ENCODE measurements at places on chromosomes 7 and 10. TPM values are rescaled to one million over a fixed set of nuclear protein-coding genes. Genes with fewer than 3 reads are reported as not detected.

MET gene
- total RNA-seq, result not detected

GPR26 gene
- total RNA-seq, result not detected

C1GALT1 gene
- total RNA-seq, result 64.6 TPM

MACC1 gene
- 0.25 TPM for total RNA-seq

RAB19 gene
- total RNA-seq, result 5.4 TPM

OPN1SW gene
- total RNA-seq, result not detected

SPDYE9 gene
- not detected for total RNA-seq

C7orf57 gene
- total RNA-seq, result not detected

ATP5F1C gene
- total RNA-seq, result 159 TPM

TDRD1 gene
- 0.18 TPM for total RNA-seq

DNA sequence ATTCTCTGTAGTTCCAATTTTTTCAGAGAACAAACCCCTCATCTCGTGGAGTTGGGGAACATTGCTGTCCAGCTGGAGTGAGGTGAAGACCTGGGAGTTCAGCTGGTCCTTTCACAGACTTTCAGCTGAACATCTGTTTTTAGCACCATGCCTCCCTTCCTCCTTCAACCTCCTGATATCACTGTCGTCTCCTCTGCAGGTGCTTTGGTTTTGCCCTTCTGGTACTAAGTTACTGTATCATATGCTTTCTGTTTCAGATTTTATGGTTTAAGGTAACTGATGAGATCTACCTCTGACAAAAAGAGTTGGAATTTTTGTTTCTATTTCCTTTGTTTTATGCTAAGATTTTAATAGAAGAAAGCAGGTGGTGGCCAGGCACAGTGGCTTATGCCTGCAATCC, 102.9 kb downstream of the ZNF438 start:
- no peak for DNase-seq

DNA sequence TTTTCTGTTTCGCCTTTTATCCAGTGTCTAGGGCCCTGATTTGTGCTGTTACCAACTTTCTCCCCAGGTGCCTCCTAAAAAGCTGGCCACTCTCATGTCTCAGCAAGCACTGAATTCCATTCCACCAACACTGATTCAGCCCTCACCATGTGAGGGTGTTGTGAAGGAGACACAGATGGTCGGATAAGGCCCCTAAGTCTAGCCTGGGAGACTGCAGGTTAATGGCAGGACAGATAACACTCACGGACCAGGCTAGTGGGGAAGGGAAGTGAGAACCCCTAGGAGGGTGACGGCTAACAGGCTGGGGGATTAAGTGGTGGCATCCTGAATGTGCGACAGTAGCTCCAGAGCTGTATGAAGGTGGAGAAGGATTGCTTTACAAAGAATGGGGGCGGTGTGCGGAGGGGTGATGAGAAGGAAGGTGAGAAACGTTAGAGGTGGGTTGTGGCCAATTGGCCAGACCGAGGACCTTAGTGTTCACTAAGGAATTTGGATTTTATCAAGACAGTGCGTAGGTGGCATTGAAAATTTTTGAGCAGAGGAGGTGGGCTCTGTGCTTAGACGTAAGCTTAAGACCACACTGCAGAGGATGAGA, 3.8 kb upstream of the DUSP5 start:
- DNase-seq, result no peak

- DNase-seq, result no peak
Measured at GRCh38 chr10:89097226-89097625, 106.6 kb downstream of the FAS start.

DNA sequence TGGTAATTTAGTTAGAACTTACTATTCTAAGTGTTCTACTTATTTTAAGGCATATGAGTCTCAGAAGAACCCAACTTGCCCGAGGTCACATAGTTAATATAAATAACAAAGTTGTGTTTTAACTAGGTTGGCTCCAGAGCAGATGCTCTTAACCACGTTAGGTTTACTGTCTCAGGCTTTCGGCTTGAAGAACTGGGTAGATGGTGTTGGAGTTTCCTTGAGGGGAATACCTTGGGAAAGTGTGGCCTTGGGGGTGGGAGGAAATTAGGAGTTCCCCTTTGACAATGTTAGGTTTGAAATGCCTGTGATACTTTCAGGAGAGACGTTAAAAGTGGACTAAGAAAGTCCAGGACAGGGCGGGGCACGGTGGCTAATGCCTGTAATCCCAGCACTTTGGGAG, 9.6 kb downstream of the ZNF398 start:
- DNase-seq, result no peak

DNA sequence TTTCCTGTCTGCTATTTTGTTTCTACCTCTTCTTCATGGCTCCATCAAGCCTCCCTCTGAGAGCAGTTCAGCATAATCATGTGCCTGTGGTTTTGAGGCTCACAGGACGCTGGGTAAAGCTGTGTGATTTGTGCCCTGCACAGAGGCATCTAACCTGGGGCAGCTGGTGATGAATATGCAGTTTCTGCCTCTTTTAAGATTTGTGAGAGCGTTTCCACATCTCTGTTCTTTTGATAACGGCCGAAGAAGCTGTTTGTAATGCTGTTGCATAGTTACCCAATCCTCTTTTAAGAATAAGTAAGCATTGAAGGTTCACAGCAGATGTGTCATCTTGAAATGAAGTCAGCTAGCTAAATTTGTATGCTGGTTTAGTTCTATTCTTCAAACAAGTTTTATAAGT, 45.2 kb downstream of the PNLIPRP3 start:
- DNase-seq, result no peak

- no peak for DNase-seq
Measured at GRCh38 chr10:44154956-44155355, 229.9 kb downstream of the CXCL12 start.

- DNase-seq, result no peak
Measured at GRCh38 chr10:132571650-132572544, 34.3 kb downstream of the INPP5A start.

DNA sequence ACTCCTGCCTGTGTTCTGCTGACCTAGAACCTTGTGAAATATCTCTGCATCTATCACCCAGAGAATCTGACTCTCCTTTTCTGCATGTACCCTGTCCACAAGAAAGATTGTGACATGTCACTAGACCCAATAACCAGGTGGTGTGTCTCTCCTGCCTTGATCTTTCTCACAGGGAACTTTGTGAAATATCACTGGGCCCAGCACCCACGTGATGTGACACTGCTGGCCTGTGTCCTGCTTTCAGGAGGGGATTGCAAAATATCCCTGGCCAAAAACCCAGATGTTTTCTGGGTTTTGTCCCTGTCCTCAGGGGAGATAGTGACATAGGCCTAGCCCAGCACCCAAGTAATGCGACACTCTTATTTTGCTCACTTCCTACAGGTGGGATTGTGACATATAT, 10.1 kb upstream of the ZNF107 start:
- DNase-seq, result no peak

- no peak for DNase-seq
Measured at GRCh38 chr10:124977648-124978375, 35.9 kb downstream of the ZRANB1 start.

- DNase-seq, result no peak
Measured at GRCh38 chr7:28570113-28570969, 158.0 kb downstream of the CREB5 start.

GRCh38 chr7:17185690-17186070, 112.8 kb upstream of the AHR start:
- DNase-seq, result no peak

DNA sequence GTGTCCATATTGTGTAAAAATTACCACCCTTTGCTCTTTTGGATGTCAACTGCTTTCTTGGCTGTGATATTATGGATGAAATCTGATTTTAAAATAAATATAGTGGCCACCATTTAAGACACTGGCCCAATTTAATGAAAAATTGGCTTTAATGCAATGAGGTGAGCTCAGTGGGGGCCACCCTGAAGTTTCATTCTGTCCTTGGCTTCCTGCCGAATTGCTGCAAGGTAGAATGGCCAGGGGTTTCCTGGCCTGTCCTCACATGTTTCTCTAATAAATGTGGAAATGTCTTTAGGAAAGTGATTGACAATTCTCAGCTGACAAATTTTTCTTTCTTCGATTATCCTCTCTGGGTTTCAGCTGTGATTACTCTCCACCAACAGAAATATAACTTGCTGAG, 36.0 kb downstream of the DYNC1I1 start:
- DNase-seq, result no peak

DNA sequence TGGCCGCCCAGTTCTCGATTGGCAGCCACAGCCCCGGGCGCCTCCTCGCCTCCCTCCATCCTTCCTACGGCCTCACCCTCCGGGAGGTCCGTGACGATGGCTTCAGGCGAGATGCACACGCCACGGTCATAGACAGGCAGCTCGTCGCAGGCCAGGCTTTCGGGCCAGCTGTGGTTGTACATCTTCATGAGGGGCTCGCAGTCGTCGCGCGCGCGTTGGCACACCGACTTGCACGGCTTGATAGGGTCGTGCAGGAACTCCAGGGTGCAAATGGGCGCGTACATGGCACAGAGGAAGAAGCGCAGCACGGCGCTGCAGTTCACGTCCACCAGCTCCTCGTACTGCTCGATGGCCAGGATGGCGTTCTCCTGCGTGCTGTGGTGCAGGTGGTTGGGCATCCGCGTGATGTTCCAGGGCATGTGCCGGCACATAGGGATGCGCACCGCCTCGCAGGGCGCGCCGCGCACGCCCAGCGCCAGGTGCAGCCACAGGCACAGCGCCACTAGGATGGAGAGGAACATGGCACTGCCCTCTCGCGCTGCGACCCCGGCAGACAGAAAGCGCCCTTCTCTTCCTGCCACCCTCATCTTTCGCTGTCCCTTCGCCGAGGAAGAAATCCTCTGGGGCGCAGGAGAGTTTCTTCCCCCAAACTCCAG, 472 bp downstream of the SFRP4 start:
- no peak for DNase-seq

GRCh38 chr7:152710153-152710442, 34.2 kb upstream of the XRCC2 start:
- DNase-seq, result no peak

- no peak for DNase-seq
Measured at GRCh38 chr10:29648983-29649268, 14.2 kb upstream of the SVIL start.

DNA sequence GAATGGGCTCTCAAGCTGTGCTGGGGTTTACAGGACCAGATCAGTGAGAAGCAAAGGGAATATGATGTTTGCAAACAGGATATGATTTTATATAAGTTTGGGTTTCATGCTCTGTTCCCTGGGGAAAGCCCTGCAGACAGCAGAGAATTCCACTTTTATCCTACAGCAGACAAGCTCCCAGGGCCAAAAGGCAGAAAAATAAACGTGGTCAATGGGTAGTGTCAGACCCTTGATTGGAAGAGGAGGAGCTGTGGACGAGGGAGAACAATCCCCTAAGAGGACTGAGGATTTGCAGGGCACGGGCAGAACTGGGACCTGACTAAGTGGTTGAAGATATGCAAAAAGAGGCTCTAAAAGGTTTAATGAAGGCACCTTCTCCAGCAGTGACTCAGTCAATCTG, 275.3 kb downstream of the HDAC9 start:
- DNase-seq, result no peak

GRCh38 chr10:69626826-69627225, 3.2 kb upstream of the FAM241B start:
- DNase-seq, result no peak

- DNase-seq, result no peak
Measured at GRCh38 chr10:50576245-50576815, 47.4 kb downstream of the SGMS1 start.

DNA sequence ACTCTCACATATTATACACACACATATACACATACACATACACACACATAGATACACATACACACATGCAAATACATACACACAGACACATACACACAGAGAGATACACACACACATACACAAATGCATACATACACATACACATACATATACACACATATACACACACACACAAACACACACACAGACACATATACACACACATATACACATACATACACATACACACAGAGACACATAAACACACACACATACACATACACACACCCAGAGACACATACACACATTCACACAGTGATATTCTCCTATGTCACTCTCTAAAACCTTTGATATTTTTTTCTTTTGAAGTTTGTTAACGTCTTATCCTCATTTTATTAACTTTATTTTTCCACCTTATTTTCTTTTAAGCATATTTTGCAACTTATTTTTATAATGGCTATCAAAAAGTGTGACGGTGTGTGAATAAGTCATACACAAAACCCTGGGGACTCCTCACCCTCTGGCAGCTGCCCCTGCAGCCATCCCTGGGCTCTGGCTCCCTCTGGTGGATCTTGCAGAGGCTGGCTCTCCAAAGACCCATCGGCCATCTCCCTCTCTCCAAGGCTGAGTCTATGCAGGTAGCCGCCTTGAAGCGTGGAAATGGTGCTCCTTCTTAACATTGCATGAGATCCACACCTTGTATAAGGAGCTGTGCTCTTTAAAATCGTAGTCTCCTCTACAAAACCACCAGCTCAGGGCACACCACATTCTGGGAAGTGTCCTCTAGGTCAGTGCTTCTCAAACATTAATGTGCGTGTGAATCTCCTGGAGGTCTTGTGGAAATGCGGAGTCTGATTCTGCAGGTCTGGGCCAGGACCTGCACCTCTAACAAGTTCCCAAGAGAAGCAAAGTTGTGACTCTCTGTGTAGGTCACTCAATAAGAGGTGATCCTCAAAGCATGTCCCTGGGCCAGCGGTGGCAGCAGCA, 4.1 kb upstream of the C10orf120 start:
- peak; percentile 20 for DNase-seq

- DNase-seq, result no peak
Measured at GRCh38 chr7:74598558-74598957, 59.0 kb upstream of the GTF2I start.

DNA sequence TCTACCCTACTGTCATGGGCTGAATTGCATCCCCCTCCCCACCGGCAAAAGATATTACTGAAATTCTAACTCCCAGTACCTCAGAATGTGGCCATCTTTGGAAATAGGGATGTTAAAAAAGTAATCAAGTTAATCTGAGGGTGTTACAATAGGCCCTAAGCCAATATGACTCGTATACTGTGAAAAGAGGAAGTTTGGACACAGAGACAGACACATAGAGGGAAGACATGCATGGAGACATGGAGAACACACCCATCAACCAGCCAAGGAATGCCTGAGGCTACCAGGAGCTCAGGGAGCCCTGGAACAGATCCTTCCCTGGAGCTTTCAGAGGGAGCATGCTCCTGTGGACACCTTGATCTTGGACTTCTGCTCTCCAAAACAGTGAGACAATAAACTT, 138.2 kb upstream of the ADO start:
- DNase-seq, result no peak

- DNase-seq, result no peak
Measured at GRCh38 chr7:137395420-137395819, 51.9 kb upstream of the PTN start.

DNA sequence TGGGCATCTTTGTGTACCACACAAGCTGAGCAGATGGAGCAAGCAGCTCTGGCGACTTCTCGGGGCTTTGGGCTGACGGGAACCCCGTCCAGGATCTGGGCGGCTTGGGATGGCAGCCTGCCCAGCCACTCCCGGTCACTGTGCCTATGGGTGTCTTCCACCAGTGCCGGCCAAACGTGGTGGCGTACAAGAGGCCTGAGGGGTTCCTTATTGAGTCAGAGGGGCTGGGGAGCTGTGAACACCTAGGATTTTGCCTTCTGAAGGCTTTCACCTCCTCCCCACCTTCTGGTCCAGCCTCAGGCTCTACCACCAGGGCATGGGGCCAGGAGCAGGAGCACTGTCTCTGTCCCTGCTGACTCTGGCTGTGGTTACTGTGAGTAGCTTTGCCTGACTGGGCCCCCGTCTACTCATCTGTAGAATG, 71.8 kb upstream of the PPIF start:
- DNase-seq, result no peak
